Progenitor cell of endocrine pancreas (in vitro differentiated cells): ENCODE measurements at places on chromosomes 11 and 22. TPM values are rescaled to one million over a fixed set of nuclear protein-coding genes. Genes with fewer than 3 reads are reported as not detected.

The CD3D gene
- total RNA-seq: not detected in 2 replicates

The ASRGL1 gene
- total RNA-seq: 41.6 and 45.2 TPM in 2 replicates

The C11orf65 gene
- 0.42 and 0.67 TPM in 2 replicates for total RNA-seq

The CABP4 gene
- 0.18 TPM in 1 of 2 replicates, not detected in the other for total RNA-seq

The TAGLN gene
- 41.4 and 72.6 TPM in 2 replicates for total RNA-seq

The GGT5 gene
- total RNA-seq: not detected in 2 replicates

The SNX32 gene
- total RNA-seq: 3.6 and 4.6 TPM in 2 replicates

The TNNI2 gene
- total RNA-seq: 0.55 and 0.69 TPM in 2 replicates

The SCGB1A1 gene
- total RNA-seq: 1.9 and 3.1 TPM in 2 replicates

The HYLS1 gene
- 7.7 and 7.9 TPM in 2 replicates for total RNA-seq

- DNase-seq: no peak
Measured at GRCh38 chr11:94873916-94874540, 99.3 kb downstream of the CWC15 start.

GRCh38 chr11:18320617-18321016, 1.3 kb downstream of the HPS5 start:
- DNase-seq: no peak

GRCh38 chr11:131745405-131745804, 375.0 kb downstream of the NTM start:
- DNase-seq: no peak

DNA sequence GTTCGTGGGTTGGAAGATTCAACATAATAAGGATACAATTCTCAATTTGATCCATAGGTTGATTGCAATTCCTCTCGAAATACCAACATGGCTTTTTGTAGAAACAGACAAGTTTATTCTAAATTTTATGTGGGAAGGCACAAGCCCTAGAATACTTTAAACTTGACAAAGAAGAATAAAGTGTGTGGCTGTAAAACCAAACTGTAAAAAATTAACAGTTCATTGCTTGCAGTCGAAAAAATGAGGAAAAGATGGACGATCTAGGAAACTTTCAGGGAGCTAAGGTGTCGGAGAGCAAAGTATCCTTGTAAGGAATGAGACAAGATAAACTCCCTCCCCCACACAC, 1.0 kb upstream of the GLB1L3 start:
- no peak for DNase-seq

DNA sequence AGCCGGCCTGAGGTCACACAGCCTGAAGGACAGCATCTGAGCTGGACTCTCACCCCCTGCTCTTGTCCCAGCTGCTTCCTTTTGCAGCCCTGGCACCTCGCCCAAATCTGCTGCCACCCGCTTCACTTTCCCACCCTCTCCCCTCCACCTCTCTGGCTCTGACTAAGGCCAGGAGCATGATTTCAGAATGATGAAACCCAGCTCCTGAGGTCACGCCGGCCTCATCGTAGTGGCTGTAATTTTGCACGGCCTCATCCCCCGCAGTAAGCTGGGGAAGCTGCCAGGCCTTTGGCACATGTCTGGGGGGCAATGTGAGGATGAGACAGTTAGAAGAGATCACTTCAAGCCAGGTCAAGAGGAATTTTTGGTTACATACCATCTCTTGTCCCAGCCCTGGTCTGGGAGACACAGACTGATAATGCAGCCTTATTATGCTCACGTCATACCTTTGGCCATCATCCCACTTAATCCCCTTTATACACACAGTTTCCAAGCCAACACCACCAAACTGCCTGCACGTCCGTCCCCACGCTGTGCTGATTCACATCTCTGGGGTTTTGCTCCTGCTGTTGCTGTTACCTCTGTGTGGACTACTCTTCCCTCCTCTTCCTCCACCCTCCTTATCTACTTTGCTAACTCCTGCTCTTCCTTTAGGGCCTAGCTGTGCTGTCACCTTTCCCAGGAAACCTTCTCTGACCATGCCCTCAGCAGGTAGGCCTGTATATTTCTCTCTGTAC, 58.1 kb downstream of the CHRDL2 start:
- DNase-seq: no peak

GRCh38 chr11:20015529-20016427, 144.5 kb downstream of the DBX1 start:
- DNase-seq: no peak

GRCh38 chr22:28841111-28841510, 40.7 kb upstream of the XBP1 start:
- DNase-seq: no peak

- no peak for DNase-seq
Measured at GRCh38 chr11:45412051-45412471, 125.9 kb upstream of the SYT13 start.

GRCh38 chr11:86551288-86552092, 120.9 kb downstream of the ME3 start:
- DNase-seq: no peak

- no peak for DNase-seq
Measured at GRCh38 chr22:48522271-48522670, 1305.4 kb downstream of the BRD1 start.

- DNase-seq: no peak
Measured at GRCh38 chr22:33851240-33851639, 69.0 kb downstream of the LARGE1 start.

- DNase-seq: no peak
Measured at GRCh38 chr11:39149214-39149613, 2310.2 kb downstream of the LRRC4C start.

GRCh38 chr22:22954656-22955055, 67.0 kb downstream of the IGLL5 start:
- peak; percentile 54 for DNase-seq

- no peak for DNase-seq
Measured at GRCh38 chr22:47071078-47071806, 308.8 kb downstream of the TBC1D22A start.

GRCh38 chr22:39345231-39345630, 4.6 kb upstream of the SYNGR1 start:
- no peak for DNase-seq

GRCh38 chr11:133137939-133138338, 394.4 kb downstream of the OPCML start:
- DNase-seq: no peak

DNA sequence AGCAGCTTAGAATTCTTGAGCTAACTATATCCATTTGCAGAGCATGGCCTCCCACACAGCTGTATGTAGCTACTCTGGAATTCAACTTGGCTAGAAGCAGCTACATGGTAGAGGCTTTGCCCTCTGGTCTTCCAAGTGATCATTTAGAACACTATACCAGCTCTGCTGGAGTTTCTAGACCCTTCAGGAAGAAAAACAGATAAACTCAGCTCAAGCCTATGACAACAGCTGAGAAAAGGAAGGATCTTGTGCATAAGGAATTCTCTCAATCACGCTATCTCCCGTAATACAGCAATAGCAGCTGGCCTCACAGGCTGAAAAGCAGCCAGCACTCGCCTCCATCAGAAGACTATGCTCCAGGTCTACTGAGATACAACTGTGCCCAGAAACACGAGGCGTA, 50.6 kb upstream of the APOA1 start:
- no peak for DNase-seq

DNA sequence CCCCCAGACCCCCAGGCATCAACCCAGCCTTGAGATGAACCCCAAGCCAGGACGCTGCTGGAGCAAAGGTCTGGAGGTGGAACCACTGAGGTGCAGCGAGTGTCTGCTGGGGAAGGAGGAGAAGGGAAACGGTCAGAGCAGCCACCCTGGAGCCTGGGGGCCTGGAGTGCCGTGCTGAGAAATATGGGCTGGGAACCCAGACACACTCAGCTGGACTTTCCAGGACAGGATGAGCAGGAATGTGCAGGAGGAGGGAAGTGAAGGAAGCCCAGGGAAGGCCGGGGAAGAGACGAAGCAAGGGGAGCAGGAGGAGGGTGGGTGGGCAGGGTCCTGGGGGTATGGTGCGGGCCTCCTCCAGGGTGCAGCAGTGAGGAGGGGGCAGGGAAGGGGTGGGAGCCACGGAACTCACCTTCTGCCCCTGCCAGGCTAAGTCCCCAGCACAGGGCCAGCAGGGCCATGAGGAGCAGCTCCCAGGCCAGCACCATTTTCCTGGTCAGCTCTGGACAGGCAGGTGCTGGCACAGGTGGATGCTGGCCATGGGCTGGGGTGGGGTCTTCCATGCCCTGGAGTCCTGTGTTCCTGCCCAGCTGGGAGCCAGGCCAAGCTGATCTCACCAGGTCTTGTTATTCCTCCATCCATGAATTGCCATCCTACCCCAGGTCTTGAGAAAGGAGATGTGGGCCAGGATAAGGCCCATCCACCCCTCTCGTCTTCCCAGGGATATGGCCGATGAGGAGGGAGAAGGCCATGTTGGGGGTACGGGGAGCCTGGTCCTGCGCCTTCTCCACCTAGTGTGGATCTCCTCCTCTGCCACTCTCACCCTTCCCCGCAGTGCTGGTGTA, 40.0 kb downstream of the CSF2RB start:
- no peak for DNase-seq

GRCh38 chr11:65423516-65424204, 1.1 kb downstream of the NEAT1 start:
- DNase-seq: no peak

DNA sequence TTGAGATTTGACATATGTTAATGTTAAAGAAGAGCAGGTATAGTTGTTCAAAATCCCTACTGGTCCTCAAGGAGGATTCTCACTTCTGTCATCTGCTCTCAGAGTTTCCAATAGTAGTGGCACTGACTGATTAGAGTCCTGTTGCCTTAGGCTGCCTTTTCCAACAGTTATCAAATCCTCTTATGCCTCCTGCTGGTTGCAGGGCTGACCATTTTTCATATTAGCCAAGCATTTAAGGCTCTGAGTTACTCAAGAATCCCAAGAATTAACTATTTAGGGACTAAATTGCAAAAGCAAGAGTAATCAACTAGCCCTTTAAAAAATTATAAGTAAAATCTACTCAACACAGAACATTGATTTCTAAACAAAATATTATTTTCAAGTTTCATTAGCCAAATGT, 212.0 kb upstream of the CHORDC1 start:
- DNase-seq: no peak

DNA sequence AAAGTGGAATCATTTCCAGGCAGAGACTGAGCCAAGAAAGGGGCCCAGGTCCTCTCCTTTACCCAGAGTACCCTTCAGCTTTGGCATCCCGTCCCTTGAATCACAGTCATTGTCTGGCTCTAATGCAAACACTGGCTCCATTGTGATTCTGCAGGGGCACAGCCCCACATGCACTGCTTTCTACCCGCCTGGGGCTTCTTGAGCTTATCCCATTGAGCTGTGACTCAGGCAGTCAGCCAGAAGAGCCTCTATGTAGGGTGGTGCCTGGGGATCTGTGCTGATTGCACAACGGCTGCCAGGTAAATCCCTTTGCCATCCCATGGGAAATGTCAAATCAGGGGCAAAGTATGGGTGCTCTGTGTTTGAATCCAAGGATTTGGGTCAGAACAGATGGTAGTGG, 88.9 kb downstream of the RASSF10 start:
- no peak for DNase-seq

GRCh38 chr11:112693781-112694180, 267.4 kb upstream of the NCAM1 start:
- DNase-seq: no peak

- no peak for DNase-seq
Measured at GRCh38 chr11:129249923-129250322, 57.8 kb upstream of the ARHGAP32 start.

- no peak for DNase-seq
Measured at GRCh38 chr11:33438301-33438700, 181.1 kb downstream of the HIPK3 start.

DNA sequence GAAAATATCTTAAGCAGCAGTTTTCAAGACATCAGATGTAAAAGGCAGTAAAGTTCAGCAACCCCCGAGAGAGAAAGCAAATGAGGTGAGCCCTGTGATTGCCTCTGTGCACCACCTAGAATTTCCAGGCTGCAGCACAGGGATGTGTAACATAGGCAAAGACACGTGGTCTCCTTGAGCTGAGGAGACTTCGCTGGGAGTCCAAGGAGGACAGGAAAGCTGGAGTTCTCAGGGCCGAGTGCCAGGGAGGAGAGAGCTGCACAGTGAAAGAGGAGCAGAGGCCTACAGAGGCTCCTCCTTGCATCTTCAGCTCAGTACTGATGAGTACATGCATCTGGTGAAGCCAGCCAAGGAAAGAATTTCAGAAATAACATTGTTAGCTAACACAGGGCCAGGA, 17.6 kb upstream of the TOLLIP start:
- DNase-seq: no peak

DNA sequence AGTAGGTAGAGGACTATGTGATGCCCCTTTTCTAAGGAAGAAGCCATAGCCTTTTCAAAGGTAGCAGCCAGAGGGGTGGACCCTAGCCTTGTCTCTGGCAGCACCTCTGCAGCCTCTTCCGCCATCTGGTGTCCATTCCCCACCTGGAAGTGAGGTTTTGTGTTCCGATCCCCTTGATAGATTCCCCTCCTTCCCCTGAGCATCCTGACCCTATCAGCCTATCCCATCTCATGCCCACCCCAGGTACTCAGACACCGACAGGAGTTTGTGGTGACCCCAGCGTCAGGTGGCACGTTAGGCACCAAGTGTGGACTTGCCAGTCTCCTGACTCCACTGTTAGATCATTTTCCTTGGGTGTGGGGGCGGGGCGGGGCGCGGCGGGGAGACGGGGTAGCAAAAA, 398 bp upstream of the FAM89B start:
- no peak for DNase-seq

- DNase-seq: no peak
Measured at GRCh38 chr11:106137758-106138157, 60.3 kb downstream of the AASDHPPT start.

DNA sequence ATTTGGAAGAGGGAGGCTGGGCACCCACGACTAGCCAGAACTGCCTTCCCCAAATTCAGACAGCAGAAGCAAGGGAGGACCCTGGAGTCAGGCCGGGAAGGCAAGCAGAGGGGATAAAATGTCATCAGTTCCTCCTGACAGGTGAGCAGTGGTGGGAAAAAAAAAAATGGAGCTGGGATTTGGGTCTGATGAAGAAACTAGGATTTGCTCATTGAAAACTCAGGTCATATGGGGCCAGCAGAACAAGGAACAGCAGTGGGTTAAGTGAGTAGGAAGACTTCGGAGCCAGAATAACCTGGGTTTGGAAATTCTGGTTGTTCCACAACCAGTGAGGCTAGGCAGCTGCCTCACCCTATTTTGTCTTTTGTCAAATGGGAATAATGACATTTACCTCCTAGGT, 28.9 kb upstream of the DRD2 start:
- no peak for DNase-seq

DNA sequence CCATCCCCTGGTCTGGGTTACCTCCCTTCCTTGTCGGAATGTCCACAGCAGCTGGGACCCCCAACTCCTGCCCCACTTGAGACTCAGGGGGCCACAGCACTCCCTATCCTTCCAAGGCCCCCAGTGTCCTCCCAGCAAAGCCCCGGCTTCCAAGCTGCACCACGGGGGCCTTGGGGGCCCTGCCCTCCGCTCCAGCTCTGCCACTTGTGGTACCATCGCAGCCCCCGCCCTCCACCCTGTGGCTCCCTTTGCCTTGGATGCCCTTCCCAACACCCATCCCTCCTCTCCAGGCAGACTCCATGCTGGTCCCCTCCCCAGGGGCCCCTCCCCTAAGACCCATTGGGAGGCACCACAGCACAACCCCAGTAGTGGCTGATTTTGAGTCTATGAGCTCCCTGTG, 17.3 kb downstream of the TMEM258 start:
- DNase-seq: no peak

DNA sequence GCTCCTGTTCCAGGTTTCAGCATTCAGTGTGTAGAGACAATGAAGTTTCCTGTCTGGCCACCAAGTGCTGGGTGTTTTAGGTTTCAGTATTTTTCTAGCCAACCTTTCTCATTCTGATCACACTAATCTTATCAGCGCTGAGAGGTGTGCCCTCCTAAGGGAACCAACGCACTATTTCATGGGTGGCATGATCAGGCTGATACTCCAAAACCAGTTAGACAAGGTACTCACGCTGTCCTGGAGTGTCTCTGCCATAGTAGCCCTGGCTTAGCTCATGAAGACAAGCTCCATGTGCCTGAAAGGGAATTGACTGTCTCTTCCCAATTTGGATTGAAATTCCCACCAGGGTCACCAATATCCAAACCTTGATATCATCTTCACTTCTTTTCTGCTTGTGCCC, 8.0 kb upstream of the RAB38 start:
- no peak for DNase-seq
